ENCODE measurements at places on chromosomes 16 and 17. TPM values are rescaled to one million over a fixed set of nuclear protein-coding genes. Genes with fewer than 3 reads are reported as not detected.

TAX1BP3 gene
- 128 TPM for total RNA-seq

CSH1 gene
- total RNA-seq, result not detected

KRTAP3-2 gene
- total RNA-seq, result not detected

DNA sequence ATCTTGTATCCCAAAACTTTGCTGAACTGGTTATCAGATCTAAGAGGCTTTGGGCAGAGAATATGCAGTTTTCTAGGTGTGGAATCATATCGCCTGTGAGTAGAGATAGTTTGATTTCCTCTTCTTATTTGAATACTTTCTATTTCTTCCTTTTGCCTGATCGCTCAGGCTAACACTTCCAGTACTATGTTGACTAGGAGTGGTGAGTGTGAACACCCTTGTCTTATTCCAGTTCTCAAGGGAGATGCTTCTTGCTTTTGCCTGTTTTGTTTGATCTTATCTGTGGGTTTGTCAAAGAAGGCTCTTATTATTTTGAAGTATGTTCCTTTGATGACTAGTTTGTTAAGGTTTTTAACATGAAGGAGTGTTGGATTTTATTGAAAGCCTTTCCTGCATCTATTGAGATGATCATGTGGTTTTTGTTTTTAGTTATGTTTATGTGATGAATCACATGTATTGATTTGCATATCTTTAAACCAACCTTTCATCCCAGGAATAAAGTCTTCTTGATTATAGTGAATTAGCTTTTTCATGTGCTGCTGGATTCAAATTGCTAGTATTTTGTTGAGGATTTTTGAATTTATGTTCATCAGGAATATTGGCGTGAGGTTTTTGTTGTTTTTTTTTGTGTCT, 17.0 kb upstream of the CCL13 start:
- no peak for DNase-seq

GRCh38 chr16:77297996-77298395, 98.8 kb downstream of the SYCE1L start:
- DNase-seq, result no peak

GRCh38 chr16:58809213-58809612, 75.1 kb upstream of the GOT2 start:
- no peak for DNase-seq

- no peak for DNase-seq
These were observed 127.5 kb downstream of the SOCS1 start for GRCh38 chr16:11128211-11129141.

- peak; percentile 29 for DNase-seq
These were observed 12.6 kb upstream of the BCAR1 start for GRCh38 chr16:75263963-75264445.

DNA sequence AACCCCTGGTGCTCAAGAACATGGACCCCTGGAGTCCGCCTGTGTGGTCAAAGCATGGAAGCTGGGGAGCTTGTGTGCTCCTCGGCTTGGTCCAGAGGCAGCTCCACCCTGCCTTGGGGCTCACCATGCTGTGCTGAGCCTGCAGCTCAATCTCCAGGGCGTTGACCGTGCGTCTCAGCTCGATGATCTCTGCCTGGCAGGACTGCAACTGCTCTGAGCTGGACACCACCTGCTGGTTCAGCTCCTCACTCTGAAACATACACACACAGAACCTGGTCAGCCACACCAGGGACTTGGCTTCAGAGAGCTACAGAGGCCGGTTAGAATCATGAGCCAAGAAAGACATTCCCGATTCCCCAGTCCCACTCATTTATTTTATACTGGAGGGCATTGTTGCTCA, 2.7 kb downstream of the KRT35 start:
- no peak for DNase-seq

DNA sequence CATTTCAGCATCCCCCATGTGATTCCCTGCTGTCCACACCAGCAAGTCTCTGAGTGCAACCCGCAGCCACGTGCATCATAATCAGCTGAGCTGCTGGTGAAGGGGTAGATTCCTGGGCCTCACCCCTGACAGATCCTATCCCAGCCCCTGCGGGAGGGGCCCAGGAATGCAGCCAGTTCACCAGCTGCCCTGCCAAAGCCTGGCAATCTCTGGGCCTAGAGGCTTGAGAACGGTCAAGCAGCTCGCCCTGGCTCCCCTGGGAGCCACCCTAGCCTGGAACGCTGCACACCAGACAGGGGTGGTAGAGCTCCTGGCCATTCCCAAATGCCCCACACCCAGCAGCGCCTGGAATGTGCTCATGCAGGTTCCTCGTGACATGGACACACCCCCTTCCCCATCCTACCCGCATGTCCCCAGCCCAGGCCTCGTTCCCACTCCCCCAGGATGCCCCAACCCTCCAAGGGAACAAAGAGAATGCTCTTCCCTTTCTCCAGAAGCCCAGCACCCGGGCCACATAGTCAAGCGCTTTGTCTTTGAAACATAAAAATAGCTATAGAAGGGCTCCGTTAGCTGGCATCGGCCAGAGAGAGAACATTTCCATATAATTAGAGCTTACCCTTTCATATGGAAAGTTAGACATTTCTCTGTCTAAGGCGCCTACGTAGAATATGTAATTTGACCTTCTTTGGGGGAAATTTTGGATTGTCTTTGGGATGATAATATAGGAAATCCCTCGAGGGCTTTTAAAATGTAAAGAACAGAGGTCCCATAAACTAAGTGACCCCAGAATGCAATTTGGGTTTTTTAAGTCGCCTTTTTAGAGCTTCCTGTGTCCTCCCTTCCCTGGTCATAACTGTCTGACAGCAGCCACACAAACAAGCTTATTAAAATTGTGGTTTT, 3.4 kb downstream of the CEP295NL start:
- peak; percentile 16 for DNase-seq

DNA sequence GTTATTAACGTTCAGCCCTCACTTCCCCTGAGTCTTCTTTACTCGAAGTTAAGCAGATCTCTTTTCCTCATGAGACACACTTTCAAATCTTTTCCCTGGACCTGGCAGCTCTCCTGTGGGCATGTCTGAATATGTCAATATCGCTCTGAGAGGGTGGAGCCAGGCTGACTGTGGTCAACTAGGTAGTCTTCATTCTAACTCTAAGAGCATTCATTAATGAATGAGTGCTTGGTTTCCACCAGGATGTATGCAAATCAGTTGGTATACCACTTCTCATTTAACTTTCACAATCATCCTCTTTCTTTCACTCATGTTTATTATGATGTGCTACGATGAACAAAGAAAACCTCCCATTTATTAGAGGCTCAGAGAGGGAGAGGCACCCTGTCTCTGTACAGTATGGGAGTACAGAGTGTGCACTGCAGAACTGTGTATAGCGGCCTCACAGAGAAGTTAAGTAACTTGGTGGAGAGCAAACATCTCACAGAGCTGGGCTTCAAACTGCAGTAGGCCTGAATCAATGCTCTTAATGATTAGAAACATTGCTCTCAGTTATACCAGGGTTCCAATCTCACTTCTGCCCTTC, 39.9 kb downstream of the OTOA start:
- DNase-seq, result no peak

GRCh38 chr17:45200701-45201100, 21.0 kb upstream of the FMNL1 start:
- no peak for DNase-seq

Measured in HT-29 (cell line).